ENCODE measurements at places on chromosomes 4 and X.

GRCh38 chrX:135543924-135544323 is 23.5 kb downstream of the INTS6L start:
- DNase-seq, result no peak

DNA sequence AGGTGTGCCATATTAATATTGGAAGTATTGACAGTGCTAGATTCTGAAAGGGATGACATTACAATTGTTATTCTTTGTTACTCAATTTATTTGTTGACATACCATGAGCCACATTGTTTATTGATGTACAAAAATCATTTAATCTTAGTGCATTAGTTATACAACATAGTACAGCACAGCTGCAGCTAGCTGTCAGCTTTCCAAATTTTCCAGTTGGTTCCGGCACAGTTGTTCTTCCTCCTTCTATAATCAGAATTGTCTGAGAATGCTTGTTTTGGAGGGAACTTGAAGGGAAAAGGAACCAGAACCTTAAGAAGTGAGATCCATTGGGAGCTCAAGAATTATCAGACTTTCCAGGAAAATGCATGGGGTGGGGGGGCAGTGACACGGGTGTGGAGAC is 281.4 kb downstream of the ZIC3 start:
- DNase-seq, result no peak

GRCh38 chrX:54193085-54193821 is 10.2 kb upstream of the FAM120C start:
- DNase-seq, result no peak

- DNase-seq, result no peak
Observed at GRCh38 chrX:44433556-44433955, 90.1 kb upstream of the EFHC2 start.

- DNase-seq, result no peak
Observed at GRCh38 chr4:53068755-53069330, 206.7 kb downstream of the RASL11B start.

- no peak for DNase-seq
Observed at GRCh38 chr4:89521826-89522225, 214.2 kb upstream of the GPRIN3 start.

GRCh38 chr4:2648159-2648814 is 107.8 kb downstream of the TNIP2 start:
- peak; percentile 31 for DNase-seq

DNA sequence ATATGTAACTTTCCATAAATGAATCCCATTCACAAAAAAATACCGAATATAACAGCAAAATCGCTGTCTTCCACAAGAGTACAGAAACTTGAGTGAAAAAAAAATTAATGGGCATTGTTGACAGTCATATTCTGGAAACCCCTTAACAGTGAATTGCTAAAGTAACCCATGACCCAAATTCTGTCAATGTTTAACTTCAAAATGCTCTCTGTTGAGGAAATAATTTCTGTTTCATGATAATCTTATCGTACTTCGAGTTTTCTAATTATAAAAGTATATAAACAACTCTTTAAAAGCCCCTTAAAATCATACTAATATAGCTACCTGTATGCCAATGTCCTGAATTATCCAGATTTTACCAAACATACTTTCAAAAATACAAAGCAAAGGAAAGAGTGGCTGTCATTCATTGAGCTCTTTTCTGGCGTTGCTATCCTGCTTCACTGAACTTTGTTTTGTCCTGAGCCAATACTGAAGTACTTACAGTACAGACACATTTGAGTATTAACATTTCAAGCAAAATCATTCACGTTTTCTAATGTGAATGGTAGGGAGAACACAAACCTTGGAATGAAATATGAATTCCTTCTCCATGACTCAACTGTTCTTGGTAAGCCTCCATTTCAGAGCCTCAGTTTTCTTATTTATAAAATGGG is 2.4 kb downstream of the XAGE3 start:
- DNase-seq, result no peak

DNA sequence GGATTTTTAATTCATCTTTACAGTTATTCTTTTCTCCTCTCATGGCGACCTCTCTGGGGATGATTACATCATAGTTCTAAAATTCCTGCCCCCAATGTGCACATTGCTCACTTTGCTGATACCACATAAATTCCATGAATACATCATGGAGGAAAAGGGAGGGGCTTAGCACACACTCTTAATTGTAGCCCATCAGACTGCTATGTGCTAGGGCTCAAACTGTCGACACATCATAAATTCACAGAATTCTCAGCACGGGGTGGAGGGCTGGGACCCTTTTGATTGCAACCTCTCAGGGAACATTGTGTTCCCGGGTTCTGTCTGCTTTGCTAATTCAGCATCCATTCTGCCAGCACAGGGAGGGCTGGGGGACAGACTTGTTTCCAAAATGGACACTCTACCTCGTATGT is 592.9 kb downstream of the BCOR start:
- no peak for DNase-seq

- no peak for DNase-seq
Observed at GRCh38 chrX:154059729-154060245, 37.7 kb downstream of the MECP2 start.

DNA sequence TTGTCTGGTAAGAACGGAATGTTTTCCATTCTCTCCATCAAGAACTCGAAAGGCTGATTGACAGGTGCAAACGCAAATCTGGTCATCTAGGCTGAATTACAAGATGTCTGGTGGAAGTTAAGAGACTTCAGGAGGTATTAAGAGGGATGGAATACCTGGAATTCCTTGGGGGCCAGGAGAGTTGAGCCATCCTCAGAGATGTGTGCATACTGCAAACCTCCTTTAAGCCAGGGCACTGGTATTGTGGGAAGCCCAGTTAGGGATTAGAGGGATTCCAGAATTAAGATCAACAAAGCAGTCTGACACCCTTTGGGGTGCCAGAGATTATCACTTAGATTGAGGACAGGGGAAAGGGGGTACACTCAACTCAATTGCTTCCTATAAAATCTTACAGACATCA is 151.4 kb downstream of the VCX3A start:
- DNase-seq, result no peak

DNA sequence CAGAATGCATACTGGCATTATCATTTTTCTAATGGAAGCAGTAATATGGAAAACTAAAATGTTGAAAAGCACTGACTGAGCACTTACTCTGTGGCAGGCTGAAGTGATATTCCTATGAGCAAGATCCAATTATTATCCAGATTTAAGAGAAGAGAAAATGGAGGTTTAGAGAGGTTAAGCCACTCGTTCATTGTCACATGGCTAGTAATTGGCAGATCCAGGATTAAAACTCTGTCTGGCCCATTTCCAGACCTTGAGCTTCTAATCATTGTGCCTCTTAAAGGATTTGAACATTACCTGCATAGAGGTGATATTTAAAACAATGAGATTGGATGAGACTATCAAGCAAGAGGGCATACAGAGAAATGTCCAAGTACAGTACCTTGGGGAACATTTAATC is 80.6 kb downstream of the MFAP3L start:
- DNase-seq, result no peak

- no peak for DNase-seq
Observed at GRCh38 chr4:116531870-116532269, 553.5 kb downstream of the TRAM1L1 start.

DNA sequence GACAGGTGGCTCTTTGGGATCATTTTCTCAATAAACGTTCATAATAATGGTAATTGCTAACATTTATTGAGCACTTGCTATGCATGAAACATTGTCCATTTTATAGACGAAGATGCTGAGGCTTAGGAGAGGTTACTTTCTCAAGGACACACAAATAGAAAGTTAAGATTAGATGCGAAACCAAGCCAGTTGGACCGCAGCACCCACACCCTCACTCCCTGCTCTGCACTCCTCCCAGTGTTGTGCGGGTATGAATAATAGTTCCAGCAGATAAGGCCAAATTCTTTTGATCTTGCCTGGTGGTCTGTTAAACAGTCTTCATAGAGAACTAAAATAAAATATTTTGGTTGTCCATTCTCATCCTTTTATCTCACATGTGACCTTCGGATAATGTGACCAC is 85.0 kb upstream of the BEND4 start:
- DNase-seq, result no peak

DNA sequence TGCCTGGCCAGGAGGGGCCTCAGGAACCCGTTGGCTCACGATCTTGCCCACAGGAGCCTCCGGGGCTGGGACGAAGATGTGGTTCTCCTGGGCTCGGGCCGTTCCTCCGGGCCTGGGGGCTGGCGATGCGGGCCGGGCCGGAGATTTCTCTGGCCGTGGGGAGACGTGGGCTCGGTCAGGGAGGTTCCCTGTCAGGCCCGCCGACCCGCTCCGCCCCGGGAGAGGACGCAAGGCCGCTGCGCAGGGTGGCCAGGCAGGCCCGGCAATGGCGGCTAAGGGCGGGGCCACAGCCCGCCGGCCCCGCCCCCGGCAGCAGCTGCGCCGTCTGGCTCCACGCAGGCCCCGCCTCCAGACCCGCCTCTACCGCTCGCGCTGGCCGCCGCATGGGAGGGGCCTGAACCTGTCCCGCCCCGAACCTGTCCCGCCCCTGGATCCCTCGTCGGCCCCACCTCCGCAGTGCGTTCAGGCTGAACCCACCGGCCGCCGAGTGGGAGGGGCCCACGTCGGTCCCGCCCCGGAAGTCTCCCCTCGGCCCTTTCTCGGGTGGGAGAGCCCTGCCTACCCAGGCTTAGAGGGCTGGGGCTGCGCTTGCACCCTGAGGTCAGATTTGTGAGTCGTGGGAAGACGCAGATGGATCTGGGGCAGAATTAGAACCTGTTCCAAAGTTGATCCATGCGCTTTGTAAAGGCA is at the start of gene FAM3A:
TSS of gene FAM3A (minus strand) at position 267 of the 690 bp plus-strand sequence. CDS start 460 bp downstream, outside the sequence.
- peak; percentile 90 for DNase-seq

DNA sequence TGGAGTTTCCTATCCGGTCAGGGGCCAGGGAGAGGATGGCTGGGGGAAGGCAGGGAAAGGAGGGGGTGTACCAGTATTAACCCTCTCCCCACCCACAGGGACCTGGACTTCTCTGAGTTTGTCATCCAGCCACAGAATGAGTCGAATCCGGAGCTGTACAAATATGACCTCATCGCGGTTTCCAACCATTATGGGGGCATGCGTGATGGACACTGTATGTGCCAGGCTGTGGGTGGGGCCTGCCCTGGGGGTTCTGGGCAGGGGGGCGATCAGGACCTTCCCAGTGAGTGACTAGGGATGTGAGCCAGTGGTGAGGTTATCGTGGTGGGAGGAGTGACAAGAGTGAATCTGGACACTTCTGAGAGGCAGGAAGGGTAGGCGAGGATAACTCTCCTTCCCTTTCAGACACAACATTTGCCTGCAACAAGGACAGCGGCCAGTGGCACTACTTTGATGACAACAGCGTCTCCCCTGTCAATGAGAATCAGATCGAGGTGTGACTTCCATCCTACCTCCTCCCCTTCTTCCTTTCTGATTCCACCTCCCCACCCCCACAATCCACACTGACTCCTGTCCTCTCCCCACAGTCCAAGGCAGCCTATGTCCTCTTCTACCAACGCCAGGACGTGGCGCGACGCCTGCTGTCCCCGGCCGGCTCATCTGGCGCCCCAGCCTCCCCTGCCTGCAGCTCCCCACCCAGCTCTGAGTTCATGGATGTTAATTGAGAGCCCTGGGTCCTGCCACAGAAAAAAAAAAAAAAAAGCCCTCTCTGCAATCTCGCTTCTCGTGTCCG is 14.6 kb downstream of the USP11 start:
- no peak for DNase-seq
